Bronchial epithelial cell (primary cell): ENCODE measurements at places on chromosomes 1 and 21. TPM values are rescaled to one million over a fixed set of nuclear protein-coding genes. Genes with fewer than 3 reads are reported as not detected.
A peak's percentile ranks its signal among the peaks of the same experiment; 100 is the strongest.

The AIRE gene
- not detected in 2 replicates for total RNA-seq

The SFN gene
- total RNA-seq: 465 and 1,125 TPM in 2 replicates

The OR6N1 gene
- total RNA-seq: not detected in 2 replicates

The METTL18 gene
- total RNA-seq: 4.7 and 4.9 TPM in 2 replicates

The PLA2G2D gene
- not detected in 2 replicates for total RNA-seq

The OR10J1 gene
- total RNA-seq: not detected in 2 replicates

The PAX7 gene
- 0.13 TPM in 1 of 2 replicates, not detected in the other for total RNA-seq

DNA sequence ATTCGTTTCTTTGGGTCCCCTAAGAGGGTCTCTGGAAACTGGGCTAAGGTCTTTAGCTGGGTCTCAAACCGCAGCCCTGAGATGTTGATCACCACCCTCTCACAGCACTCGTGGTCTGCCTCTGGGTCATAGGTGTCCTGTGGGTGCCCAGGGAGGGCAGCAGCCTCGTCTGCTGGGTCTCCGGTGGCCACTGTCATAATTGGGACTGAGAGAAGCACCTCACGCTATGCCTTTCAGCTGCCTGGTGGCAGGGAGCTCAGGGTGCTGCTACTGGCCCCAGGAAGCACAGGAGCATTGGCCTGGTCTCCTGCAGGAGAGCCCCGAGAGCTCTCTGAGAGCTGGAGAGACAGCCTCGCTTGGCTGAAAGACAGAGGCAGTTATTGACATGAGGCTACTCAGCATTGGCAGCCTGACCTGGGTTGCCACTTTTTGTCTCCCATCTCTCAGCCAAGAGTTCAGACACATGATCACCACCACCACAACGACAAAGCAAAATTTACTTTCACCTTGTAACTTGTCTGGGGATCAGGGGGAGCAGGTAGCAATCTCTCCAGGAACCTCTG is 1.5 kb downstream of the KCNA2 start:
- DNase-seq: no peak

- peak; percentile 44 for DNase-seq
Observed at GRCh38 chr1:168136709-168137514, at the start of gene GPR161. GPR161 (minus strand) TSS chr1:168136930; CDS start chr1:168104850, 32,080 bp downstream.

- no peak for DNase-seq
Observed at GRCh38 chr1:180271272-180272255, 41.5 kb downstream of the LHX4 start.

- DNase-seq: no peak
Observed at GRCh38 chr1:155933591-155934096, 569 bp downstream of the KHDC4 start.

DNA sequence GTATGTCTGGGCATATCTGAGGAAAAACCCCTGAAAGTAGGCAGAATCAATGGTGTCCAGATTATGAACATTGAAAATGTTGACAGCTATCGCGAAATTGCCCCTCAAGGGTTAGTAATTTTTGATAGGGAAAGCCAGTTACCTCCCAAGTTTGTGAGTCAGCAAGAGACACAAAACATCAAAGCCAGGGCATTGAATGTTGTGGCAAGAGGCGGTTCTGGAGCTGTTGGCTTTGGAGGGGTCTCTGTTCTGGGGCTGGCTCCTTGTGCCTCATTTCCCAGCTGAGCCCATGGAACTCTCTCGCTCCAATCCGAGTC is 10.6 kb upstream of the S100A11 start:
- DNase-seq: no peak

- peak; percentile 39 for DNase-seq
Observed at GRCh38 chr1:25754470-25755181, 45.4 kb upstream of the SELENON start.

DNA sequence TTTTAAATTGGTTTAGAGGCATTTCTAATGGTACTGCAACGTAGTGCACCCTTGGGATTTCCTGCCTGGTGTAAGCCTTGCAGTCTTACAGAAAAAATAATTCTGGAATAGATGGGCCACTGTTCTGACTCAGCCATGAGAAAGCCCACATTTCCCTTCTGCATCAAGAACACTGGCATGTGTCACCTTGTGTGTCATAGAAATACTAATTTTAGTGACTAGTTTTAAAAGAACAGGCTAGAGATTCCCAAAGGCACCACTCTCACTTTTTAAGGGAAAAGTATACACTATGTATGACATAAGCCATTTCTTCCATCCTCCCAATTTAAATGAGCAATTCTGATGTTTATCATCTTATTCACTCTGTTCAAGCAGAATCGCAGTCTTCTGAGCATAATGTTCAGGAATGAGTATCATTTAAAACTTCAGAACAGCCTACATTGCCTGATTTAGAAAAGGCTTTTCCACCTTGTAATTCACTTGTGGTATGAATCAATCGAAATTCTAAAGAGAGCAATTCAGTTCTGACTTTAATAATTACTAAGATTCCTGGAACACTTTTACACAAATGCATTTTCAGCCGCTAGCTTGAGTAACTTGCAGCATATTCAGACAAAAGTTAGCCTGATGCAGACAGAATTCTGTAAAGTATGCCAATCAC is 18.8 kb downstream of the RGS13 start:
- peak; percentile 72 for DNase-seq

DNA sequence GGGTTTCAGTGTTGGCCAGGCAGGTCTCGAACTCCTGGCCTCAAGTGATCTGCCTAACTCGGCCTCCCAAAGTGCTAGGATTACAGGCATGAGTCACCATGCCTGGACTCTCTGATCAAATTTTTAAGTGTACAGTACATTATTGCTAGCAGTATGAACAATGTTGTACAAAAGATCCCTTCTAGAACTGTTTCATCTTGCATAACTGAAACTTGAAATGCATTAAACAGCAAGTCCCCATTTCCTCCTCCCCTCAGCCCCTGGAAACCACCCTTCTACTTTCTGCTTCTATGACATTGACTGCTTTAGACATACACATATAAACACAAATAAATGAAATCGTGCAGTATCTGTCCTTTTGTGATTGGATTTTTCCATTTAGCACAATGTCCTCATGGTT is 463.4 kb downstream of the PTPRC start:
- no peak for DNase-seq

DNA sequence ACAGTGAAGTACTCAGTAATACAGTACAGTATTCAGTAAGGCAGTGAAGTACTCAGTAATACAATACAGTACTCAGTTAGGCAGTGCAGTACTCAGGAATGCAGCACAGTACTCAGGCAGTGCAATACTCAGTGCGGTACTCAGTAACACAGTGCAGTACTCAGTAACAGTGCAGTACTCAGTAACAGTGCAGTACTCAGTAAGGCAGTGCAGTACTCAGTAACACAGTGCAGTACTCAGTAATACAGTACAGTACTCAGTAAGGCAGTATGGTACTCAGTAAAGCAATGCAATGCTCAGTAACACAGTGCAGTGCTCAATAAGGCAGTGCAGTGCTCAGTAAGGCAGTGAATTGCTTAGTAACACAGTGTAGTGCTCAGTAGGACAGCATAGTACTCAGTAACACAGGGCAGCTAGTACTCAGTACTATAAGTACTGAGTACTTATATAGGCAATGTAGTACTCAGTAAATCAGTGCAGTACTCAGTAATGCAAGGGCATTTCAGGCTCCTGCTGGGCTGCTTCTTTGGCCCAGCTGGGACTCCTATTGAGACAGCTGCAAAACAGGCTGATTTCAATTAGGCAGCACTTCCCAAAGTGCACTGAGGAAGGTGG is 411.3 kb downstream of the DISC1 start:
- no peak for DNase-seq

DNA sequence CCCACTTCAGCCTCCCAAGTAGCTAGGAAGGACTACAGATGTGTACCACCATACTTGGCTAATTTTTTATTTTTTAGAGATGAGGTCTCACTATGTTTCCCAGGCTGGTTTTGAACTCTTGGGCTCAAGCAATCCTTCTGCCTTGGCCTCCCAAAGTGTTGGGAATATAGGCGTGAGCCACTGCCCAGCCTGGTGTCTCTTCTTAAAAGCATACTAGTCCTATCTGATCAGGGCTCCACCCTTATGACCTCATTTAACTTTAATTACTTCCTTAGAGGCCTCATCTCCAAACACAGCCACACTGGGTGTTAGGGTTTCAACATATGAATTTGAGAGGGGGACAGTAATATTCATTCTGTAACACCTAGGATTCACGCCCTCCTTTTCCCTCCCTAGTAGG is 130.9 kb downstream of the GLIS1 start:
- no peak for DNase-seq

DNA sequence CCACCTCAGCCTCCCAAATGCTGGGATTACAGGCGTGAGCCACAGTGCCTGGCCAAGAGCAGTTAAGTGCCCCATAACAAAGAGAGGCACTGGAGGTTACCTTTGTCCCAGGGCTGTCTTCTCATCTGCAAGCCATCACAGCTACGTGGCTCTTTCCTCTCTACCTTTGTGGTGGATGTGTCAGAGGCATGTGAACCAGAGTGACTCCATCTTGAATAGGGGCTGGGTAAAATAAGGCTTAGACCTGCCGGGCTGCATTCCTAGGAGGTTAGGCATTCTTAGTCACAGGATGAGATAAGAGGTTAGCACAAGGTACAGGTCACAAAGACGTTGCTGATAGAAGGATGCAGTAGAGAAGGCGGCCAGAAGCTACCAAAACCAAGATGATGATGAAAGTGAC is 59.4 kb upstream of the POU2F1 start:
- DNase-seq: peak; percentile 97

DNA sequence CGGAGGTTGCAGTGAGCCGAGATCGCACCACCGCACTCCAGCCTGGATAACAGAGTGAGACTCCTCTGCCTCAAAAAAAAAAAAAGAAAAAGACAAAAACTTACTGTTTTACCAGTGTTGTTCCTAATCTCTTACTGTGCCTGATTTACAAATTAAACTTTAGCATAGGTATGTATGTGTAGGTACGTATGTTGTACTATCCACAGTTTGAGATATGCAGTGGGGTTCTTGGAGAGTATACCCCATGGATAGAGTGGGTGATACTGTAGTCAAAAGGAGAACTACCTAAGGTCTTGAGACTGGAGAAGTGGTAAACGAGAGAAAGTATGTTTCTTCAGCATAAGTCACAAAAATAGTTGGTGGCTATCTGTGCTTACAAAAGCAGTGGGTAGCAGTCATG is 38.6 kb downstream of the RNF11 start:
- no peak for DNase-seq

DNA sequence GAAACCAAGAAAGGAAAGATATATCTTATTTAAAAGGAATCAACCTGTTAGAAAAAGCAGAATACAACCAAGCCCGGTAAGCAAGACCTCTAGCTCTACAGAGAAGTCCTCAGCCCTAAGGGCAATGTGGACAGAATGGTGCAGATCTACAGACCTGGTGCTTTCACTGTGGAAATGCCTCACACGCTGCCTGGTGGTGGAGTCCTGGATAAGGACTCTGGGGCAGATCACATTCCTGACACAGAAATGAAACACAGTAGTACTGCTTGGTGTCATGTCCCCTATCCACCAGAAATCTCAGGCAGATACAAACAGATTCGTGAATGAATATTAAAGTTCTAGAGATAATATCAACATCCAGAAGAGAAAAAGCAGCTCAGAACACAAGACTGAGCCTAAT is 6.8 kb downstream of the CNN3 start:
- no peak for DNase-seq

DNA sequence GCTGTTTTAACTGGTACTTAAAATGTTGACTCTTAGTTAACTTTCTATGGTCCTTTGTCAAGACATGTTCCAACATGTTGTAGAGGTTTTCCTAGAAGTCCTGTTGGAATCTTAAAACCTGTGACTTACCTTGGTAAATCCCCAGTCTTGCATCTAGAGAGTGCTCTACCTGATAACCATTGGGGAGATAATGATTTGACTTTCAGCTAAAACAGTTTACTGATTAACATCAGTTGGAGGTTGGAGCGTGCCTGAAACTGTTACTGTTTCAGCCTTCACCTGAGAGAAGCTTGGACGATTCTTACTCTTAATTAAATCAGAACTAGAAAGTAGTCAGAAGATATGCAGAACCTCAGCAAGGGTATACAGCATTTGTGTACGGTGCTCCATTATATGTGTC is 8.8 kb downstream of the MDM4 start:
- DNase-seq: peak; percentile 92

GRCh38 chr1:23039308-23039826 is 20.1 kb downstream of the KDM1A start:
- no peak for DNase-seq

- DNase-seq: no peak
Observed at GRCh38 chr21:32380940-32381339, 11.9 kb downstream of the URB1 start.

DNA sequence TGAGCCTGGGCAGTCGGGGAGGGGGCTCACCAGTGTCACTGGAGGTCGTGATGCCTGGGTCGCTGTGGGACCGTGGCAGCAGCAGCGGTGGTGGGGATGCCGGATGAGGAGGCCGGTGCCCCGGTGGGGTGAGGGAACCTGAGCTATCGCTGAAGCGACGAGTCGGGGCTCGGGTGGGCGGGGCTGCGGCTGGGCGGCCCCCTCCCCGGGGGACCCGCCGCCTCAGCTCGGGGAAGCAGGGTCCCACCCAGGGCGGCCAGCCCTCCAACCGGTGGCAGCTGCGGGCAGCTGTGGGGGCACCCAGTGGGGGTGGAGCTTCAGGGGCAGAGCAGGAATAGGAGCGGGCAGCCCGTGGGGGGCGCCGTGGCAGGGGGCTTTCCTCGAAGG is 5.0 kb downstream of the ENTREP3 start:
- DNase-seq: no peak

GRCh38 chr1:116966791-116967190 is 34.8 kb upstream of the CD101 start:
- no peak for DNase-seq

DNA sequence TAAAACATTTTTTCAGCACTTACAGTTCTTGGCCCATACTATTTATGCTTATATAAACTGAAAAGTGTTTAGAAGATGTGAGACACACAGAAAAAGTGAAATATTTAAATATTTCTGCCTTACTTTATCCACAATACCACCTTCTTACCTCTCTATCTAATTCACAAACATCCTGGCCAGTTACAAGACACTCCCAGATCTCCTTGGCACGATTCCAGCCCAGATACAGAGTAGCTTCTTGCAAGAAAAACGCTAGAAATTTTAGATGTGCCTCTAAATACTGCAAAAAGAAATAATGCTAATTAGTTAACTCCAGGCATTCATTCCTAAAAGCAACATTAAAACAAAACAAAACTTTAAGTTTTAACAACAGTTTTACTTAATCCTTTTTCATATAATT is 68.4 kb downstream of the USP24 start:
- DNase-seq: no peak
